NCI-H774 (cell line): ENCODE measurements at places on chromosomes 16 and 17.

- DNase-seq: no peak
Observed at GRCh38 chr17:54945671-54946070, 22.8 kb downstream of the COX11 start.

- DNase-seq: peak; percentile 42
Observed at GRCh38 chr17:83178533-83179304, 99.3 kb downstream of the METRNL start.

- DNase-seq: no peak
Observed at GRCh38 chr17:75152523-75152921, 1.8 kb downstream of the JPT1 start.

DNA sequence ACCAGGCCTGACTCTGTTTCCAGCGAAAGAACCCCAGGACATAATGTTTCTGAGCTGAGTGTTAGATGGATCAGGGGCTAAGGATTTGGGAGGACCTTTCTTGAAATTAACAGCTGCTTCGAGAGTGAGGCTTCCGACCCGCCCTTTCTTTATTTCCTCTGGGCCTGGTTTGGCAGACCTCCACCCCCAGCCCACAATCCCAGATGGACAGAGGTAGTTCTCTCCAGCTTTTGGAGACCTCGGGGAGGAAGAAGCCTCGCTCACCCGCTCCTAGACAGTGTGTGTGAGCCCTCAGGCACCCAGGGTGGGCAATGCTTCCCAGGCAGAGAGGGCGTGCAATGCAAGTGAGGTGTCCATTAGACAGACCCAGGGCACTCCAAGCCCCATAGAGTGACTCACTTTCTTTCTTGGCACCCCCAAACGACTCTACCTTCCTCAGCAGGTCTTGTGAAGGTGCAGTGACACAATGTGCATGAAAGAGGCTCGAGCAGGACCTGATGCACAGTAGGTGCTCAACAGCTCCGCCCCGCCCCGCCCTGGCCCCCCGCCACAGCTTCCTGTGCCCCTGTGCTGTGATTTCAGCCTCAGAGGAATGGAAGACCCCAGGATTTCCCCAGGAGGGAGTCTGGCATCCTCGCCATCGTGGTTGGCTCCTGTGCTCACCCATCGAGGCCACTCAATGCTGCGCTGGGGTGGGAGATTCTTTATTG lies 50.7 kb upstream of the TOB1 start:
- DNase-seq: no peak

DNA sequence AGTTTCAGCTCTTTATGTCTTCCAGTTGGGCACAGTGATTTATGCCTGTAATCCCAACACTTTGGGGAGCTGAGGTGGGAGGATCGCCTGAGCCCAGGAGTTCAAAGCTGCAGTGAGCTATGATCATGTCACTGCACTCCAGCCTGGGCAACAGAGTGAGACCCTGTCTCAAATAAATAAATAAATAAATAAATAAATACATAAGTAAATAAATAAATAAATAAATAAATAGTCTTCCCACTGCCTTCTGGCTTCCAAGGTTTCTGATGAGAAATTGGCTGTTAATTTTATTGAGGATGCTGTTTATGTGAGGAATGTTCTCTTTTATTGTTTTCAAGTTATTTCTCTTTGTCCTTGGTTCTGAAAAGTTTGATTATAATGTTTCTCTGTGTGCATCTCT lies 1507.6 kb upstream of the GOT2 start:
- DNase-seq: no peak

- peak; percentile 41 for DNase-seq
Observed at GRCh38 chr17:38428112-38428642, at the start of gene ARHGAP23. TSS of gene ARHGAP23 (plus strand) at chr17:38428464. CDS start at chr17:38428486, 22 bp downstream.

- DNase-seq: no peak
Observed at GRCh38 chr17:15947271-15947670, 2.3 kb downstream of the ADORA2B start.

DNA sequence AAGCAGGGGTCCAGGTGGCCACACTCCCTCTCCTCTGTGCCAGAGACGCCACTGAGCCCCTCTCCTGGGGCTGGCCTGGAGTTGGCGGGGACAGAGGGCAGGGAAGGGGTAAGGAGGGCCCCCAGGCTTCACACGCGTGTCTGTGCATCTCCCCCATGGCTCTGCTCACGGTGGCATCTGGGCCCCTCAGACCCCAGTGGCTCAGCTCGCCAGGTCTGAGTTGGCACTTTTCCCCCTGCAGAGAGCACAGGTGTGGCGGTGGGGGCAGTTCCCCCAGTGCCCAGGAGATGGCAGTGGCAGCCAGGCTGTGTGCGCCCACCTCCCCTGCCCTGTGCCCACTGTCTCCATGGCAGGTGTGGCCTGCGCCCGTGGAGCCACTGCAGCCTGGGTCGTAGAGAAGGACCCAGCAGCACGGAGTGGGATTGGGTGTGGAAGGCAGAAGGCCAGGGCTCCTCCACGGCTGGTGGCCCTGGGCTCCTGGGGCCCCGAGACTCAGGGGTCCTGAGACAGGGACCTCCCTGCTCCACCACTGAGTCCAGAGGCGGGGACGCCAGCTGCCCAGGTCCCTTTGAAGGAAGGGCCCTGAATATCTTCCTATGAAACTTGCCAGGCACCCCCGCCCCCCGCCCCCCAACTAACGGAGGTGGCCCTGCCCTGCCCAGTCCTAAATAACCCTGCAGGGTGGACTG lies 4.3 kb upstream of the APRT start:
- no peak for DNase-seq

GRCh38 chr17:63954402-63955063 lies 18.2 kb downstream of the SCN4A start:
- no peak for DNase-seq

DNA sequence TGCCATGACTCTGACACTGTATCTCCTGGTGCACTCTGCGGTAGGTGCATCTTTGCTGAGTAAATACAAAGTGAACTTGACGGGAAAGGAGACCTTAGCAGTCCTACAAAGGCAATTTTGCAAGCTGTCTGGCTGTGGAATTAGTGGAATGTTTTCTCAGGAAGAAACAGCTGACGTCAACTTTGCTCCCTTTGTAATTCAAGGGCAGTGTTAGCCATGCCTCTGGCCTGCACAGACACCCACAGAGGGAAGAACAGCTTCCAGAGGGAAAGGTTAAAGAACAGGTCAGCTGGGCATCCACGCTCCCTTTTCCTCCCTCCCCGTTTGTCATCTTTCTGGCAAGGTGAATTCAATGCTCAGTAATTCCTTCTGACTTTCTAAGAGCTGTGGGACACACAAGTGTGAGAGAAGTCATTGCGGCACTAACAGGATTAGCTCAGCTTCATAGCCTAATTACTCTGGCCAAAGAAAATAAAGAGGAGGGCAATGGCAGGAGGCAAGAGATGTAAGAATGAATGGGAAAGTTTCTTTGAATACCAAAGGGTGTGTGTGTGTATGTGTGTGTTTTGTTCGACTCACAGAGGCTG lies 476.9 kb upstream of the GOT2 start:
- no peak for DNase-seq
